ENCODE measurements at places on chromosomes 5 and 9.

DNA sequence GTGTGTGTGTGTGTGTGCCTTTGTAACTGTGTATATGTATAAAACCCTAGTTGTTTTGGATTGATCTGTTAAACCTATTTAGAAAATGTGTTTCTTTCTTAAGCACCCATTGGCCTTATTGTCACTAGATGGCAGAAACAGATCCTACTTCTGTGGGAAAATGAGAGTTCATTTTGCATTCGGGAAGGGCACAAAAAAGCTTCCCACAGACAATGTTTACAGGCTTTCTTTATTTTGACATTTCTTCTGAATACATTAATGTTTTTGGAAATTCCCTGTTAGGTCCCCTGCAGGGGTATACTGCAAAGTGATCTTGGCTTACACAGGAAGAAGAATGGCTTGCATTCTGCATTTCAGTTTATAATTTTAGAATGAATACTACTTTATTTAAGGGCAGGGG, 481.8 kb upstream of the ARRDC3 start:
- DNase-seq, result no peak

GRCh38 chr9:12054235-12054634, 639.0 kb upstream of the TYRP1 start:
- no peak for DNase-seq

- no peak for DNase-seq
Measured at GRCh38 chr5:144191998-144192397, 21.3 kb downstream of the KCTD16 start.

DNA sequence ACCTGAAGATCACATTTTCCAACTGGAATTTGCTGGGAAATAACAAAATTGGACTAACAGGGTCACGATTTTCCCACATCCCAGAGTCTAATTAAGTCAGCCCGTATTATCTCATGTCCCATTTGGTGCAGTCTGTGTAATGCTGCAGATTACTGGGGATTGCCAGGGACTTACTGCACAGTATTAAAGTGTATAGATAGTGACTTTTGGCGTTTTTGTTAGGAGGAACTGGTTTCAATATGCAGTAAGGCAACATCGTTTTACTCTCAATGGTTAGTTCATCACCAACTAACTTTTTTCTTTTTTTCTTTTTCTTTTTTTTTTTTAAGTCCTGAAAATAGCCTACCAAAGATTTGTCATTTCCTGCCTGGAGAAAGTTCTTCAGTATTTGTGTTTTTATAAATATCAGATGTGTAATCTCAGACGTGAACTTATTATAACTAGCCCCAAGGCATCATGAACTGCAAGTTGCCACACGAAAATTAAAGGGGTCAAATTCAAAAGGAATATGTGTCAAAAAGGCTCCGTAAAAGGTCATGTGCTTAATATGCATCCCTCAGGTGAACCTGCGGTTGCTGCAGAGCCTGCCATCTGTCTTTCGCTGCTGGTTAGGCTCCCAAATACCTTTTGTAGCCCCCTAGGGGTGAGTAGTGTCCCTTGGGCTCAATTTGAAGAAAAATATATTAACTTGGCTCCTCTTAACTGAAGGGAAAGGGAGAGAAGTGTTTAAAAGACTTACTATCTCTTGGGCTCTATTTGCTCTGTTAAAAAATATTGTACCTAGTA, 176.7 kb upstream of the ADAMTSL1 start:
- no peak for DNase-seq

- no peak for DNase-seq
Measured at GRCh38 chr5:133938929-133939328, 29.5 kb downstream of the C5orf15 start.

- DNase-seq, result no peak
Measured at GRCh38 chr9:134706522-134706921, 64.9 kb downstream of the COL5A1 start.

All from activated T-helper 9 cell treated with anti-CD3 and anti-CD28 coated beads, Interleukin-2, amount 50 U/mL, for 16 hours (primary cell).